ENCODE measurements at places on chromosomes 11 and 22. TPM values are rescaled to one million over a fixed set of nuclear protein-coding genes. Genes with fewer than 3 reads are reported as not detected.

DNA sequence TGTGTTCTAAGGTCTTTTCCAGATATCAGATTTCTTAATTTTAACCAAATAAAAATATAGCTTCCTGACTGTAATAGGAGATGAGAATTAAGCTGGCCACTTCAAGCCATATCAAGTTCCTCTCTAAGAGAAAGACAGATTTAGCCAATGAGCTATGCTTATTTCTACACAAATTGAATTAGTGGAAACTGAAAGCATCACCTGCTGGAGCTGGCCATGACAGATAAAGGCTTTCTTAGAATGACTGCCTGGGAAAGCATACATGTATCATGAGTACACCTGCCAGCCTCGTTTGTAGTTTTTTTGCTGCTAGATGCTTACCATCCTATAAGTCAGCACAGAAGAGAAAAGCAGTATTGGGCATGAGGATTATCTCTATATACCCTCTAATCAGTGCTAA lies 53.5 kb upstream of the DBX1 start:
- DNase-seq, result no peak

- no peak for DNase-seq
These were observed 22.7 kb upstream of the CECR2 start for GRCh38 chr22:17346578-17346977.

GRCh38 chr11:12455938-12456337 lies 78.6 kb downstream of the PARVA start:
- DNase-seq, result no peak

DNA sequence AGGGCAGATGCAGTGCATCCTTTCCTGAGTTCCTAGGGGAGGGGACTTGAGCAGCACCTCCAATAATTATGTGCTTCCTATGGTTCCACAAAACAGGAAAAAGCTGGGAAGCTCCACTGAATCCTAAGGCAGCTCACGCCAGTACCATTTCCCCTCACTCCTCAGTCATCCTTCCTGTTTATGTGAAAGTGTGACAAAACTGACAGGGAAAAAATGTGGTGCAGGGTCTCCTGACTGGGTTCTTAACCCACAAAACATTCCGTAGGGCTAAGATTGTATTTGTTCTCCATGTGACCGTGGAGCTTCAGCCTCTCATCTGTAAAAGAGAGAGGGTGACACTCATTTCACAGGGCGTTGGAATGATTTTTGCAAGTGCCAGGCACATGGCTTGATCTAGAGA lies 12.2 kb upstream of the LYVE1 start:
- DNase-seq, result no peak

- no peak for DNase-seq
These were observed 1.4 kb downstream of the RIN1 start for GRCh38 chr11:66334605-66335442.

GRCh38 chr11:69810289-69811118 lies 8.7 kb downstream of the FGF3 start:
- no peak for DNase-seq

- DNase-seq, result no peak
These were observed 6.1 kb downstream of the CXCR5 start for GRCh38 chr11:118889797-118890196.

DNA sequence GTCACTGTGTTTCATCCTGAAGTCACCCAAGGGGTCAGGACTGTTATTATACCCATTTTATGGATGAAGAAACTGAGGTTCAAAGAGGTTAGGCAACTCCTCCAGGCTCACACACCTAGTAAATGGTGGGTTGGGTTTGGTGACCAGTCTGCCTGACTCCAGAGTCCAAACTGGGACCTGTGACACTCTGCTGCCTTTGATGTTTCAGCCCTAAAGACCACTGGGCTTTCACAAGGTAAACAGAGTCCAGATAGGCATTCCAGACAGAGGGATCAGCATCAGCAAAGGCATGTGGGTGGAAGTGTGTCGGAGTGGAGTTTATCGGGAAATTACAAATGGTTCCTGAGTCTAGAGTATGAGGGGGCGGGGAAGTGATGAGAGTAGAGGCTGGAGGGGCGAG lies 38.5 kb downstream of the MICAL2 start:
- DNase-seq, result no peak

DNA sequence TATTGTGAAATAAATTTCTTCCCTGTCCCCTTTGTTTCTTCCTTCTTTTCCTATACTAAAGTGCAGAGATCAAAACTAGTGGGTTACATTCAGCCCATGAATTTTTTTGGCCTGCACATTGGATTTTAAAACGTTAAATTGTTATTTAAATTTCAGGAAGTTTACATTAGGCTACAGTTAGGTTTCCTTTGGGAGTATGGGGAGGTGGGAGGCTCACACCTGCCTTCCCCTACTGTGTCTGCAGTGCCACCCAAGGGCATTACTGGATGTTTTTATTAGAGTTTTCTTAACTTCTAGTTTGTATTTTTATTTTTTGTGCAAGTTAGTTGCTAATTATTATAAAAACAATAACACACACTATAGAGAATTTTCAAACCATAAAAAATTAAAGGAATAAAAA lies 51.7 kb downstream of the CYB5R2 start:
- DNase-seq, result no peak

GRCh38 chr11:128552783-128553661 lies 34.3 kb downstream of the ETS1 start:
- no peak for DNase-seq

DNA sequence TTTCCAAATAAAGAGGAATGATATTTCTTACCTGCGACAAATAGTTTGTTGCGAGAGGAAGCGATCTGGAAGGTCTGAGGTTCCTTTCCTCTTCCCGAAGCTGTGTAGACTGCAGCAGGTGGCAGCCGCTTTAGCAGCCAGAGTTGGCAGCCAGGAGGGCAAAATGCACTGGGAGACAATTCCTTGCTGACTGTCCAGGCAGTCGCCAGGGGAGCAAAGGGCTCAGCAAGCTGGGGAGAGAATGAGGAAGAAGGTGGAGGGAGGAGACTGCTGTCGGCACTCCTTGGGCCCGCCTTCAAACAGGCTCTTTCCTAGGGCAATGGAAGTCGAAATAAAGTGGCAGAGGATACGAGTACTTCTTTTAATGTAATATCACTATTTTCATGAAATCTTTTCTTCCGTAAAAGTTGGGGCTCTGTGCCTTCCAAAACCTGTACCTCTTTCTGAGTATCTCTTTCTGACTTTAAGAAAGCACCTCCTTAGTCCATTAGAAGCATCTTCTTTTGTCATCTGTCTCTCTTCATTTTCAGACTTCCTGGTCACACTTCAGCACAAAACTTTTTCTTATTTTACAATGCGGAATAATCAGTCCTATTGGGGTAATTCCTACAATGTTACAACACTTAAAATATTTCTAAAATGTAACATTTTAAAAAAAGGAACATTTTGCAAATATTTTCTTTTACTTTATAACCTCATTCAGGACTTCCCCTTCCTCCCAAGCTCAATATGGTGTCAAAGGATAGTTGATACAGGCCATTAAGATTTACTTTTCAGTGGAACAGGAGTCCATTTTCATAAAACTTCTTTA lies at the start of gene IL18:
Gene IL18 (minus strand): TSS at position 220 of the 811 bp plus-strand sequence. CDS start 9,041 bp downstream, outside the sequence.
- DNase-seq, result no peak

DNA sequence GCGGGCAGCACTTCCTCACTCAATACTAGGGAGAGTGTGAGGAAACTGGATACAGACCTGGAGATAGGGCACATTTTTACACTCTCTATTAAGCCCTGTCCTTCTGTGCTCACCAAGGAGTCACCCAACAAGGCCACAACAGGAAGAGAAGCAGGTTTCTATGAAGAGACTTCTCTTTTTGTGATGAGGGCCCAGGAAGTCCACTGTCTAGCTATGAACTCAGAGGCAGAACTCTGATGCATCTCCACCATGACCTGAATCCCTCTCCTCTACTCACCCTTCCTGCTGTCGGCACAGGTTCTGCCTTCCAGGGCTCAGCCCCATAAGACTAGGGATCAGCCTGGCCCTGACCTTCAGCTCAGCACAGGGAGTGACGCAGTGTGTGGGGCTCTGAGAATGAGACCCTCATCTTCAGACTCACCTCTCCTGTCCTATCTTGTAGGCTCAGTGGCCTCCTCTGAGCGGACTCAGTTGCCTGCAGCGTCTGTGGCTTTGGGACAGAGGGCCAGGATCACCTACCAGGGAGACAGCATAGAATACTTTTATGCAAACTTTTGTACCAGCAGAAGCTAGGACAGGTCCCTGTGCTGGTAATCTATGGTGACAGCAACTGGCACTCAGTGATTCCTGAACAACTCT lies 49.3 kb upstream of the IGLL5 start:
- no peak for DNase-seq

DNA sequence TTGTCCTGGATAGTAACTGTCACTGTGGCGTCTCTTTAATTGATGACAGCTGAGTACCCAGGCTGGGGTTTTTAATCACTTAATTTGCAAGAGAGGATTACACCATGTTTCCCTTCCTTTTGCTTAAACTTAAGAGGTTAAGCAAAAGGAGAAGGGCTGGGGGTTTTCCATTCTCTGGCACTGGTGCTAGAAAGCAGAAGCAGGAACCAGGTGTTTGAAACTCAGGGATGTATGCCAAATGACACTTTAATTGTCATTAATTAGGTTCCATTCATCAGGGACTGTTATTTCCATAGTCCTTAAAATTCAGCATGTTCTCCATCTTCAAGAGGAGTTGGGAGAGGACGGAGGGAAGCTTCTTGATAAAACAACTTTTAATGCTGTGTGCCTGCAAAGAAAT lies 746.2 kb downstream of the NELL1 start:
- DNase-seq, result no peak

GRCh38 chr22:33381531-33382406 lies 323.6 kb upstream of the SYN3 start:
- DNase-seq, result no peak

DNA sequence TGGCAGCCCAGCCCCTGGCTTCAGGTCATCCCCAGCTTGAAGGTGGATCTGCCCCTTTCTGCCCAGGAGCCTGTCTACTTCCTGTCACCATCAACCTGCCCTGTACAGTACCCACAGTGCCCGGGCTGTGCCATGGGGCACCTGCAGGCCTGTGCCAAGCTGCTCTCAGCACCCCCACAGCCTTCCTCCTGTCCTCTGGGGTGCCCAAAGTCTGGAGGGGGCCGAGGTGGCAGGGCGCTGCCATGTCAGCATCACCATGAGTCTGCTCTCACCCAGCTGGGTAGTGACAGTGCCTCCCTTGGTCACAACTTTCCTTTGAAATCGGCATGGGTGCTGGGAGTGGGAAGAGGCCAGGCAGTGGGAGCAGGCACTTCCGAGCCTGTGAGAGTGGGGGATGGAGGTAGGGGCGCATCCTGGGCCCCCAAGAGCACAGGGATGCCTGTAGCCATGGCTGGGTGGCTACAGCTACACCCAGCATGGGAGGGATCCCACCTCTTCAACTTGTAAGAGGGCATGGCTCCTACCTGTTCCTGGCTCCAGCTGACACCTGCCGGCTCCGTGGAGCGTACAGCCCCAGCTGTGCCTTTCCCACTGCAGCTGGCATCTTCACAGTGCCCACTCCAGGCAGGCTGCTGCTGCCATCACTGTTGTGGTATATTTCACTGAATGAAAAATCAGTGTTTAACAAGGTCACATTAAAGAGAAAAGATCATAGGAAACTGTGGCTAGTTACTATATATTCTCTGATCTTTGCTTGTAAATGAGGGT lies 42.9 kb downstream of the RNF169 start:
- no peak for DNase-seq

DNA sequence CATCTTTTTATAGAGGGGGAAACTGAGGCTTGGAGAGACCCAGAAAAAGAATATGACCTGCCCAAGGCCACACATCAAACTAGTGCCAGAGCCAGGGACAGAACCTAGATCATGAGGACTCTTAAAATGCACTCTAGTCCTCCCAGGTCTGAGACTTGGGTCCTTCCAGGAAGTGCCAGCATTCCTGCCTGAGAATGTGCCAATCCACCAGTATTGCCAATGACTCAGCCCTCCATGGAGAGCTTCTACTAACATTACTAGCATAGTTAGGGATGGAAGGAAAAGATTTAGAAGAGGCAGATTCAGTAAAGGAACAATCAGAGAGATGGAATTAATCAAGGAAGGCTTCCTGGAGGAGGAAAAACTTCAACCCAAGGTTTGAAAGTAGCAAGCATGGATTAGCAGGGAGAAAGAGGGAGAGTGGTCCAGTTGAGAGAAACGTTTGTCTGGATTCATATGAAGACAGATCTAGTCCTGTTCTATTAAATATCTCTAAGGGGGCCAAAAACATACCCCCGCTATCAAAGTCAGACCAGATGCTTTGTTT lies 20.1 kb upstream of the SMIM35 start:
- DNase-seq, result no peak

DNA sequence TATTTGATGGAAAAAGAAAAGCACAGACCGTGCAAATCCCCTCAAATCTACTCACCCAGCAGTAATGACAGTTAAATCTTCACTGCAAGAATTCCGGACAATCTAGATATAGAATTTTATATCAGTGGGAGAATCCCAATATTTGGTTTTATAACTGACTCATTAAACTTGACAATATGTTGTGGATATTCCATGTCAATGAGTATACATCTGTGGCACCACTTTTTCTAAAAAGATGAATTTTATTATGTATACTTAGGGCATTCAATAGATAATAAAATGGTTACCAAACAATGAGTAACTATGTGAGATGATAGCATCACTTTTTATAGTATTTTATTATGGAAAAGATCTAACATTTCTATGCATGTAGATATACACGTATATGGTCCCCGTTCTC lies 79.9 kb downstream of the OSBP2 start:
- no peak for DNase-seq

Gene GAB4
- not detected for total RNA-seq

Gene GDPD4
- total RNA-seq, result not detected

Gene BDNF
- 3.6 TPM for total RNA-seq

Gene TECTA
- total RNA-seq, result 0.86 TPM

Gene MPZL3
- total RNA-seq, result 10.2 TPM

Gene CYP2D6
- 4.0 TPM for total RNA-seq

All from type B pancreatic cell (in vitro differentiated cells).